ENCODE measurements at places on chromosomes 2 and 18. TPM values are rescaled to one million over a fixed set of nuclear protein-coding genes. Genes with fewer than 3 reads are reported as not detected.

- H3K27me3 ChIP-seq: no peaks in the 10 kb centered on the region
- H3K4me3 ChIP-seq: no peak overlapping the region
- no peak overlapping the region for H3K27ac ChIP-seq
- H3K36me3 ChIP-seq: no peaks in the 10 kb centered on the region
- DNase-seq: no peak
- H3K4me1 ChIP-seq: no peaks in the 10 kb centered on the region
Measured at GRCh38 chr2:17853799-17854198, 24.7 kb upstream of the KCNS3 start.

The GPR17 gene
- total RNA-seq: 0.24 TPM

- no peak overlapping the region for H3K4me3 ChIP-seq
- no peak overlapping the region for H3K27ac ChIP-seq
- H3K4me1 ChIP-seq: peaks cover 15% of the 10 kb centered on the region
- DNase-seq: no peak
- no peaks in the 10 kb centered on the region for H3K36me3 ChIP-seq
- H3K27me3 ChIP-seq: no peaks in the 10 kb centered on the region
Measured at GRCh38 chr2:217398860-217399259, 539.0 kb upstream of the TNP1 start.

GRCh38 chr2:121309801-121310200 is 24.8 kb upstream of the TFCP2L1 start:
- H3K27me3 ChIP-seq: no peaks in the 10 kb centered on the region
- H3K4me3 ChIP-seq: no peak overlapping the region
- no peaks in the 10 kb centered on the region for H3K4me1 ChIP-seq
- no peak for DNase-seq

DNA sequence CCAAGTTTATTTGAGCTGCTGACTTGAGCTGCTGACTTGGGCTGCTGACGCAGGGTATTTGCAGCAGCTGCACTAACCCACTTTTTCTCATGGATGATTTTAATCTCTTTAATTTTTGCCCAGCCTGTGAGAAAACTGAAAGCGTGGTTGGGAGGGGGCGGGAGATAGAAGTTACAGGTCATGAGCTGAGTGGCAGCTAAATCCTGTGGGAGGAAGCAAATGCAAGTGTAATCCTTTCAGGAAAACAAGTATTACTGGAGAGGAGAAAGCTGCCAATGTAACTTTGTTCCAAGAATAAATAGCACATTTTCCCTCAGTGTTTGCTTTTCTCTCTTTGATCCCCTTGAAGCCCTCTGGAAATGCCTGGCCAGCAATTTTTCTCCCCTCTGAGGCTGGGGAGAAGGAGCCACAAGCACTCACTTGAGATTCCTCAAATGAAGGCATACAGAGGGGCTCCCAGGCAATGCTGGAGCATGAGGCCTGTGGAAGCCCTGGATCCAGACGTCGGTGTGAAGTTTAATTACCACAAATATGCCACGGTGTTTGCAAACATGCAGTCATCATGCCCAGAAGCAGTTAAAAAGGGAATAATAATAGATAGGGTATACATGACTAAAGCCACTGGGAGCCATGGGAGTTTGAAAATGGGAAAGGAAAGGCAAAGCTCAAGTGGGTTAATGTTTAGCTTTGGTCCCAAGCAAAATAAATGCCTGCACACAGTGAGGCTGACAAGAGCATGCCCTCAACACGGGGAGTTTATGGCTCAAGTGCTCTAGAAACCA is 10.4 kb upstream of the EVA1A start:
- H3K27me3 ChIP-seq: no peaks in the 10 kb centered on the region
- no peaks in the 10 kb centered on the region for H3K36me3 ChIP-seq
- H3K4me1 ChIP-seq: no peaks in the 10 kb centered on the region
- H3K4me3 ChIP-seq: no peak overlapping the region
- no peak overlapping the region for H3K27ac ChIP-seq

The ASB18 gene
- total RNA-seq: 1.9 TPM

Data from right atrium auricular region (tissue), 2 donors.